ENCODE measurements at places on chromosomes 1 and 21.

DNA sequence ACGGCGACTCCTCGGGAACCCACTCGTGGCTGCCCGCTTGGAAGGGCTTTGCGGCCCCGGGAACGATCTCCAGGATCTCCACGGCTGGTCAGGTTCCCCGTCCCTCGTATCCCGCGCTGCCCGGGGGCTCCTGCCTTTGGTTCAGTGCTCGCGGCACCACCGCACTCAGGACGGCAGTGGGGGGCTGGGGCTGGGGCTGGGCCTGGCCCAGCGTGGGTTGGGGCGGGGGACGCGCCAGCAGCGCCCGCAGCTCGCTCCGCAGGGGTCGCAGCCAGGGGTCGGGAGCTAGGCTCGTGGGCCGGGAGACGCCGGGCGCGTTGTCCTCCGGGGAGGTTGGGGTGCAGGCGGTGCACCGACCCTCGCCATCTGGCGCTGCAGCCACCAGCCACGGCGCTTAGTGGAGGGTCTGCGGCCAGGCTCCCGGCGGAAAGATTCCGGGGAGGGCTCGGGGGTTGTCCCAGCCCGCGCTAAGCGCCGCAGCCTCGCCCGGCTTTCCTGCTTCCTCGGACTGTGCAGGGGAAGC is 8.9 kb downstream of the SIM2 start:
- DNase-seq, result peak; percentile 67

GRCh38 chr21:45454926-45455673 is 50.1 kb downstream of the COL18A1 start:
- DNase-seq, result peak; percentile 81

DNA sequence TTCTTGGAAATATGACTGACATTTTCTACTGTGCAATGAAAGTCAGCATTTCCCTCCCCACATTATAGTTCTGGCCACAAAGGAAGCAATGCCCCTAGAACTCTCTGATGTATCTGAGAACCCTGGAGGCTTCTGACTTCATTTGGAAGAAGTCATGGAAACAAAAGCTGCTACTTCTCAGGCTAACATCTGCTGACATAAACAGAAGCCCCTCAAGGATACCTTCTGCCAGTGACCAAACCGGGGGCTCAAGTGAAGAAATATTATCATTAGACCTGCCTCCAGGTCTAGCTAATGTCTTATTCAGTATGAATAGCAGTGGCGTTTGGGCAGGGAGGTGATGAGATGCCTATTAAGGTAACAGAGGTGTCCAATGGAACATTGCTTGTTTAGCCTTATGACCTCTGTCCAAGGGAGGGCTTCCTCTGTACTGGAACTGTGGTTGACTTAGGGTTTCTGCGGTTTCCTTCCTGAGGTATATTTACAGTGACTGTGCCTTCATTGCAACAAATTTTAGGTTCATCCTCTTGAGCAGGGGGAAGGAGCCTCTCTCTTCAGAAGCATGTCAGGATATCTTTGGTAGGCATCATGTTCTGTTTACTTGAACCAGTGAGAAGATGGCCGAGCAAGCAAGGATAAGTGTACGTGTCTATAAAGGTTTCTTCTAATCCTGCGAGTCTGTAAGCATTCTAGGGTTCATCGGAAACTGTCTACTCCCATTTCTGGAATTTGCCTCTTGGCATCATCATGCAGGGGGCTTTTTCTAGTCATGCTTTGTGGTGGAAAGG is 161.7 kb downstream of the PBX1 start:
- DNase-seq, result no peak

DNA sequence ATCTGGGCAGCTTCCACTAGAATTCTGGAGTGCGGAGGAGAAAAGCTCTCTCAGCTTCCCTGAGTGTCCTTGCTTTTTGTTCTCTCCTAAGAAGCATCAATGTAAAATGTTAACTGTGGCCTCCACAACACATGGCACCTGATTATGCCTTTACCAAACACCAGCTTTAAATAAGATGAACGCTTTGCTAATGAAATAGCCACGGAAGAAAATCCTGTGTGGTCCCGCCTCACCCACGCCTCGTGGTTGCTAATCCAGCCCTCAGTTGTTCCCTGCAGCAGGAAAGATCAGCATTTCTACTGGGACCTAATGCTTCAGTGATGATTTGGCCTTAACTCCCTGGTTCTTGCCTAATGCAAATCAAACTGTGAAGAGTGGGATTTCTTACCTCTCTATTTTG is 1.8 kb upstream of the ERG start:
- no peak for DNase-seq

DNA sequence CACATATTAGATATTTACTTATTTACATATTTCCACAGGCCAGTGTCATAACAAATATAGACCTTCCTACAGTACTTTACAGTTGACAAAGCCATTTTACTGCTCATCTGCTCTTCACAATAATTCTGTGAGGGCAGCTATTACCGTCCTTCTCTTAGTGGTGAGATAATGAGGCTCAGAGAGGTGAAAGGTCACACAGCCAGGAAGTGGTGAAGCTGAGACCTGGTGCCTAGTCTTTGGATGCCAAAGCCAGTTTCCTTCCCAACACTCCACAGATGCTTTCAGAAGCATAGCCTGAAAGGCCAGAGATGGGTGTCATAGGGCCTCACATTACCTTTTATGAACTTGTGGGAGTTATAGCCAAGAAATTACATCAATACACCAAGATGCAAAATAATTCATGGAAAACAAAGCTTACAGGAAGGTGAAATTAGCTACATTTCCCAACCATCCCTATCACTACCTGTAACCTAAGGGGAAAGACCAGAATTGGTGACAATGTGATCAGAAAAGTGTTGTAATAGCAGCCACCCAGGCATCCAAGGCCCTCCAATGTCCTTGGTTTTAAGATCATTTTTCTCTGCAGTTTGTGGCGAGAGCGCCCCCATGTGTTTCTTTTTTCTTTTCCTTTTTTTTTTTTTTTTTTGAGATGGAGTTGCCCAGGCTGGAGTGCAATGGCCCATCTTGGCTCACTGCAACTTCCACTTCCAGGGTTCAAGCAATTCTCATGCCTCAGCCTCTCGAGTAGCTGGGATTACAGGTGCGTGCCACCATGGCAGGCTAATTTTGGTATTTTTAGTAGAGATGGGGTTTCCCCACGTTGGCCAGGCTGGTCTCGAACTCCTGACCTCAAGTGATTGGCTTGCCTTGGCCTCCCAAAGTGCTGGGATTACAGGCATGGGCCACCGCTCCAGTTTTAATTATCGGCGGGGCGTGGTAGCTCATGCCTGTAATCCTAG is 26.5 kb upstream of the RPL11 start:
- DNase-seq, result no peak

DNA sequence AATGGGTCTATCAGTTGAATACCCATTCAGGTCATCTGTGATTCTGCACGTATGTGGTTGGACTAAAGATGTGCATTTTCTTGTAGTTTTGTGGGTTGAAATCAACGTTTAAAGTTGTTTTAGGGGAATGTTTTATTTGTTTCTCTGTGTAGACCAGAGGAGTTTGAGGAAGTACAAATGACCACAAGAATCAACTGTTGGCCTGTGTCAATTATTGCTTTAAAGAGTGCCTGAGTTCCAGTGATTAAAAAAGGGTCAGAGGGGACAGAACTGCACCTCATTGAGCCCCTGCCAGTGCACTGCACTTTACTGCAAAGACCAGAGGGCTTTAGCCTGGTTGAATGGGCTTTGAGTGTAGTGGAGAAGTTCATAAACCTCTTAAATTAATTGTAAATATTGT is 190.3 kb downstream of the VPS13D start:
- DNase-seq, result no peak

- peak; percentile 78 for DNase-seq
Observed at GRCh38 chr1:181134543-181135436, 46.3 kb downstream of the IER5 start.

DNA sequence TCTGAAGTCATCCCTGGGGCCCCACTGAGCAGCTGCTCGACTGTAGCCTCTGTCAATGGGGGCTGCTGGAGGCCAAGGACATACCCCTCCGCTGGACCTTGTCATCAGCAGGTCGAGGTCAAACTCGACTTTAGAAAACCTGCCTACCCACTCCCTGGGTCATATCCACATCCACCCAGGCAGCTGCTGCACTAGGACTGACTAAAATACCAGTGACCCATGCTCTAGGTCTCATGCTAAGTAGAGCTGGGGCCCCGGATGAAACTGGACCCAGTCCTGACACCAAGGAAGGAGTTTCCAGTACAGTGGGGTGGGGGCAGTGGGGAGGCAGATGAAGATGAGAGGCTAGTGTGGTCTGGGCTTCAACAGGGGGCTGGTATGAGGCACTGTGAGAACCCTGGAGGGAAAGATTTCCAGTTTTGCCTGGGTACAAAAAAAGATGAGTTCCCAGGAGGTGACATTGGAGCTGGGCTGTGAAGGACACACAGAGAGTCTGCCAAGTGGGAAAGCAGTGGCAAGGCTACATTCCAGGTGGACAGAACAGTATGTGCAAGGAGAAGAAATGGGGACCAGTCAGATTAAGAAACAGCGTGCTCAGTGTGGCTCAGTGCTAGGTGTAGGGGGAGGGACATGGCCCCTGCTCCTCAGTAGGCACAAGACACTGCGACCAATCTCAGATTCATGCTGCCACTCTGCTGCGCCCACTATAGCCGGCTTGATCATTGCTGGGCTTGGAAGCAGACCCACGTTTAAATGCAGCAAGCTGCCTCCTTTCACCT is 12.4 kb downstream of the SLC2A1 start:
- DNase-seq, result no peak

DNA sequence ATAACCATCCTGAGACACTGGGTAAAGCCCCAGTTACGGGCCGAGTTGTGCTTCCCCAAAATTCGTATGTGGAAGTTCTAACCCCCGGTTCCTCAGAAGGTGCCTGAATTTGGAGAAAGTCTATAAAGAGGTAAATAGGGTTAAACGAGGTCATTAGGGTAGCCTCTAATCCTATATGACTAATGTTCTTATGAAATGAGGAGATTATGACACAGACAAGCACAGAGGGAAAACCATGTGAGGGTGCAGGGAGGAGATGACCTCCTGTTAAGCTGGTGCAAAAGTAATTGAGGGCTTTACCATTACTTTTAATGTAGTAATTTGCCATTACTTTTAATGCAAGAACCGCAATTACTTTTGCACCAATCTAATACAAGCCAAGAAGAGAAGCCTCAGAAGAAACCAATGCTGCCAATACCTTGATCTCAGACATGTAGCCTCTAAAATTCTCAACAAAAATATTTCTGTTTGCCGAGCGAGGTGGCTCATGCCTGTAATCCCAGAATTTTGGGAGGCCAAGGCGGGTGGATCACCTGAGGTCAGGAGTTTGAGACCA is 260.8 kb downstream of the GPATCH2 start:
- no peak for DNase-seq

DNA sequence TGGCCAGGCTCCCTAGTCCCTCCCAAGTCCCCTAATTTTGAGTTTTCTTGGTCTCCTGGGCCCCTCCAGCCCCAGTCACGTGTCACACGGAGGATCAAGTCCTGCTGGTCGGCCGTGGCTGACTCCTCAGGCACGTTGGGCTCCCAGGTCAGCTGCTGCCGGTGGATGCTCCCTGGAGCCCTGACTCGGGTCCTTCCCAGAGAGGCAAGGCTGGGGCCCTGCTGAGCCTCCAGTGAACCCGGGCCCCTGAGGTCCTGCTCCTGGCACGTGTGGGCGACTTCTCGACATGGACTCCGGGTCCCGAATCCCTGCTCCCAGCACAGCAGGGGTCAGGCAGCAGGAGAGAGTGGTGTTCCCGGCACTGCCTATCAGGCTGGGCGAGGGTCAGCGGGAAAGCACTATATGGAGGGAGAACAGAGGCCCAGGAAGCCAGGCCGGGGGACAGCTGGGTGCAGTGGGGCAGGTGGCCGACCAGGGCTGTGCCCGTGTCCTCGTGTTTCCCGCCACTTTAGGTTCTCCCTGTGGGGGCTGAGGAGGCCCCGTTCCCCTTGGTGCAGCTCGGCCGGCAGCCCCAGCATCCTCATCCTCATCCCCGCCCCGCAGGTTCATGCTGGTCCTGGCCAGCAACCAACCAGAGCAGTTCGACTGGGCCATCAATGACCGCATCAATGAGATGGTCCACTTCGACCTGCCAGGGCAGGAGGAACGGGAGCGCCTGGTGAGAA is 13.2 kb downstream of the TMEM240 start:
- DNase-seq, result no peak

DNA sequence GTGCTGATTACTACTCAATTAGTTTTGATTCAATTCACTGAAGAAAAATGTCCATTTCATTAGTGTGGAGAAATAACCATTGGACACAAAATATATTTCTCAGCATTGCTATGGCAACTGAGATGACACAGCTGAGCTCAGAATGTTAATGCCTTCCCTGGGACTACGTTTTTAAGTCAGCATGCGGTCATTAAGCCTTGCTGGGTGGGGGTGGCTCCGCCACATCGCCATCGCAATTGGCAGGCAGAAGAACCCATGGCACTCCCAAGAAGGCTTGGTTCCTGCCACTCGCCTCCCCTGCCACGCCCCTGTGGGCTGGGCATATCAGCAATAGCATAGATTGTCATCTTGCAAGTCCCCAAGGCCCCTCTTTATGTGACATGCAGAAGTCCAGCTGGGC is 256.7 kb upstream of the CAMK1G start:
- no peak for DNase-seq

DNA sequence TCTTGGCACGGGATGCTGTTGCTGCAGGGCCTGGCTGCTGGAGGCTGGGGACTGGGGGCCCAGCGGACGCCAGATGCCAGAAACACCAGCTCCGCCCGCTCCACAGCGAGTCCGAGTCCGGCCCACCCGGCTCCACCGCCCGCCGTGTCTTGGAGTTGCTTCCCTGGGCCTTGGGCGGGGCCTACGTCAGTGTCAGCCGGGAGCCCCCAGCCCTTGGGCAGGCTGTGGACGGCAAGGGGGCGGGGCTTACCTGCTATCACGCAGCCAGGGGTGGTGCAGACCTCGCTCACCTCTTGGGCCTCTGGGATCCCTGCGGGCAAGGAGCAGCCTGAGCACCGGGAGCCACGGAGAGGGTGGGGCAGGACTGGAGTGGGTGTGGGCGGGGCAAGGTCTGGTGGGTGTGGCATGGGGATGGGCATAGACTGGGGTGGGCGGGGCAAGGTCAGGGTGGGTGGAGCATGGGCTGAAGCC is 21.8 kb downstream of the MMEL1 start:
- peak; percentile 77 for DNase-seq

GRCh38 chr1:30837653-30838052 is 70.9 kb downstream of the SDC3 start:
- no peak for DNase-seq

DNA sequence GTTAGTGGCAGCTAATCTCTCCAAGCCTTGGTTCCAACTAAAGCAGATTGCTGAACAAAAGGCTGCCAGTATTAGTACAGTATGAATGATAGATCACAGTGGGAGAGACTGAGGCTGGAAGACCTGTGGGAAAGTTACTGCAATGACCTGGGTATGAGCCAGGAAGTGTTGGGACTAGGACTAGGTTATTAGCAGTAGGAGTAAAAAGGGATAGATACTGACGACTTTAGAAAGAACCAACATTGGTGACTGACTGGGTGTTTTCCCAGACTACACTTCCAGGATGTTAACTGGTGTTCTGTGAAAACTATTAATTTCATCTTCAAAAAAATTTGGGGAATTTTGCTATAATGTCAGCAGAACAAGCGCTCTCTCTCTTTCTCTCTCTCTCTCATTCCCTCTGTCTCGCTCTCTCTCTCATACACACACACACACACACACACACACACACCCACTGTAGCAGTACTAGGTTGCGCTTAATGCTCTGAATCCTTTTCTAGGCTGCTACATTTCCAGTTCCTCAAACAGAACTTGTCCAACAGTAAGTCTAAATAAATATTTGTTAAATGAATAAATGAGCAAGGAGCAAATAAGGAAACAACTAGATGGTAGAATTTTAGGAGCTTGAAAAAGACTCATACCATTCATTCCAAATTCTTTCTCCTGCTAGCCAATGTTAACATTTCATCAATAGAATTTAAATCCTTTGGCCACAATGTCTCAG is 47.6 kb upstream of the RGS8 start:
- DNase-seq, result no peak
